Activated CD8-positive, alpha-beta memory T cell treated with anti-CD3 and anti-CD28 coated beads, Interleukin-2, amount 50 U/mL, for 4 hours (primary cell): ENCODE measurements at places on chromosomes 4 and X.

- DNase-seq = no peak
Measured at GRCh38 chr4:79650217-79650616, 242.2 kb upstream of the GK2 start.

GRCh38 chr4:39770471-39770870, 72.5 kb downstream of the UBE2K start:
- no peak for DNase-seq

DNA sequence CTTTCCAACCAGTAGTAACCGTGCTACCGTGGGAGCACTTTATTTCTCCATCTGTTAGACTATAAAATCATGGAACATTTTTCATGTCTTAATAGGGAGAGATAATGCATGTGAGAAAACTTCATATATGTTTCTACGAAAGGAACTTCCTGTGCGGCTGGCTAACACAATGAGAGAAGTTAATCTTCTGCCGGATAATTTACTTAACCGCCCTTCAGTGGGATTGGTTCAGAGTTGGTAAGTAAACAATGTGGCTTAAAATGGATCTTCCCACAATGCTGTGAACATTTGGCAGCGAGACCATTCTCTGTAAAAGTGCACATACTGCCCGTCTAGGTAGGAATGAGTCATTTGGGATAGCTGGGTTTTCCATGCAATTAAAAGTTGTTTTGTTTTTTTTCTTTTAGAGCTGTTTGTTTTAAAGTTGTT, 29.6 kb downstream of the PDK3 start:
- DNase-seq = no peak

- no peak for DNase-seq
Measured at GRCh38 chr4:133920236-133920635, 281.4 kb downstream of the PABPC4L start.

GRCh38 chr4:18803781-18804180, 782.2 kb upstream of the LCORL start:
- DNase-seq = no peak

DNA sequence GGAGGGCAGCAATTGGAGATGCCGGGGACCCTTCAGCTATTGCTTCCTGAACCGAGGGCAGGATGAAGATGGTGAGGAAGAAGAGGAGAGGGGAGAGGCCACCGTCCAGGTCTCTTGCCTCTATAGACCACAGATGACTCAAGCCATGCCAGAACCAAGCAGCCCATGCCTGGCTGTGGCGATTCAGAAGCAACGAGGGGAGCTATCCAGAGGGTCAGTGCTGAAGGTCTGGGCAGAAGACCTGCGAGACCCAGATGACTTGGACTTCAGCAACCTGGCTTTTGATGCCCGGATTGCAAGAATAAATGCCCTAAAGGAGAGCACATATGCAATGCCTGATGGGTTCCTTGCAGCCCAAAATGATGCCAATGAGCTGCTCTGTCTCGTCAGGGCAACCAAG, 70.2 kb upstream of the PRPS2 start:
- no peak for DNase-seq

DNA sequence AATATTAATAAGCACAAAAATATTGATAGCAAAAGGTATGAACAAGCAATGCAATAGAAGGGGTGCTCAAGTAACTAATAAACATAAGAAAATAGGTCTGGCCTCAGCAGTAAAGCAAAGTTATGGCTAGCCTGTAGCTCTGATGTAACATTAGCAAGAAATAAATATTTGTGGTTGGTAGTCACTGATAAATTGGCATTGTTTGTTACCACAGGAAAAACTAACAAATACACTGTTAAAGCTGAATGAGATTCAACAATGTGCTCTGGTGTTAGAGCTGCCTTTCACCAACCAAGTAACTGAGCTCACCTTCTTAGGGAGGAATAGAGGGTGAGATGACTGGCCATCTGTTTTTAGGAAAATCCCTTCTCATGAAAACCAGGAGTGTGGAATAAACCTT, 71.4 kb downstream of the AREG start:
- no peak for DNase-seq

DNA sequence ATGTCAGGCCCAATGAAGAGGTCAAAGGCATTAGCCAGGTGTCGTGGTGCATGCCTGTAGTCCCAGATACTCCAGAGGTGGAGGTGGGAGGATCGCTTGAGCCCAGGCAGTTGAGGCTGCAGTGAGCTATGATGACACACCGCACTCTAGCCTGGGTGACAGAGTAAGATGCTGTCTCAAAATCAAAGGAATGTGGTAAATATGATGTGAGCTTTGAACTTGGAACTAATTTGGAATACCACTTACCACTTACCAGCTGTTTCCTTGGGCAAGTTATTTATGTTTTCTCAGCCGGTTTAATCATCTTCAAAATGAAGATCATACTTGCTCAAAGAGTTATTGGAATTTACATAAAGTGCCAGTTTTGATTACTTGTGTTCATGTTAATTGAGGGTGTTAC, 23.8 kb upstream of the SEPSECS start:
- DNase-seq = no peak

GRCh38 chr4:5998333-5998936, 19.8 kb downstream of the C4orf50 start:
- DNase-seq = peak; percentile 31

- peak; percentile 50 for DNase-seq
Measured at GRCh38 chrX:72094894-72095293, 36.8 kb downstream of the RTL5 start.

DNA sequence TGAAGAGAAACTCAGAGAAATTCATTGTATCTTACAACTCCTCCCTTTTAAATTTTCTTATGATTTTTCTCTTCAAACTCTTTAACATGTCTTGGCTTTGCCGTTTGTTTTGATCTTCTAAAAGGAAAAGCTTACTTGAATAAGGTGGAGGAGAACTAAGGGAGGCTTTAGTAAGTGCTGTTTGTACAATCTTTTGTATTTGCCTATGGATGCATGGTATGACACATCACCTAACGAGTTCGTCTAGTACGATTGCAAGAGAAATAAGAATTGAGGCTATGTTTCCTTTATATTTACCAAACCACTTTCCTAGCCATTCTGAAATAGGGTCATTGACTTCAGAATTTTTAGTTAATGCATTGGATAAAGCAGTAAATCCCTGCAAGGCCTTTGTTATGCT, 8.4 kb upstream of the BST1 start:
- no peak for DNase-seq

GRCh38 chr4:30268370-30268769, 451.8 kb upstream of the PCDH7 start:
- no peak for DNase-seq

DNA sequence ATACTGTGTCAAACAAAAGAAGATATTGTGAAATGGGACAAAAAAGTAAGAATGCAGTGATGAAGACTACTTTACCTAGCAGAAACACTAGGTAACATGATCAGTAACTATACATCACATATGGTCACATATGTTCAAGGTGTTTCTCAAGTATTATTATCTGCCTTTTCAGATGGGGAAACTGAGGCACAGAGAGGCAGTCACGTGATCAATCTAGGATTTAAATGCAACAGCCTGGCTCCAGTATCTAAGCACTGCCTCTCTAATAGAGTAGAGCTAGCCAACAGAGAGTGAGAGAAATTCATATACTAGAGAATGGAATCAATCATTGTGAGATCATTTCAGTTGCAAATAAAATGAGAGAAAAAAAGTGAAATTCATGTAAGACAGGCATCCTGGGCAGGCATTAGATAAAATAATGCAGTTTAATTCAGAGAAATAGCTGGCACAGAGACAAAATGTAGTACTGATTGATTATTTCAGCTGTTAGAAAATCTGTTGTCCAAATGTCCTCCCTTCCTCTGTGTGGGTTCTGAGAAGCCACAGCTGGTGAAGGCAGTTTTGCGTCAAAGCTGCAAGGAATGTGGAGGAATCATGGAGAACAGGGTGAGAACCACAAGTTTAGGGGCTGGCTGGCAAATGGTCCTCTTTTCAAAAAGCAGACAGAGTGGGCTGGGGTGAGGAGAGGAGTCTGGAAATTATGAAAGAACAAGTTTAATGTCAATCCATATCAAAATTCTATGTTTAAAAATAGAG, 26.0 kb downstream of the SMIM43 start:
- DNase-seq = no peak

GRCh38 chr4:146927695-146928094, 18.0 kb downstream of the TTC29 start:
- no peak for DNase-seq

DNA sequence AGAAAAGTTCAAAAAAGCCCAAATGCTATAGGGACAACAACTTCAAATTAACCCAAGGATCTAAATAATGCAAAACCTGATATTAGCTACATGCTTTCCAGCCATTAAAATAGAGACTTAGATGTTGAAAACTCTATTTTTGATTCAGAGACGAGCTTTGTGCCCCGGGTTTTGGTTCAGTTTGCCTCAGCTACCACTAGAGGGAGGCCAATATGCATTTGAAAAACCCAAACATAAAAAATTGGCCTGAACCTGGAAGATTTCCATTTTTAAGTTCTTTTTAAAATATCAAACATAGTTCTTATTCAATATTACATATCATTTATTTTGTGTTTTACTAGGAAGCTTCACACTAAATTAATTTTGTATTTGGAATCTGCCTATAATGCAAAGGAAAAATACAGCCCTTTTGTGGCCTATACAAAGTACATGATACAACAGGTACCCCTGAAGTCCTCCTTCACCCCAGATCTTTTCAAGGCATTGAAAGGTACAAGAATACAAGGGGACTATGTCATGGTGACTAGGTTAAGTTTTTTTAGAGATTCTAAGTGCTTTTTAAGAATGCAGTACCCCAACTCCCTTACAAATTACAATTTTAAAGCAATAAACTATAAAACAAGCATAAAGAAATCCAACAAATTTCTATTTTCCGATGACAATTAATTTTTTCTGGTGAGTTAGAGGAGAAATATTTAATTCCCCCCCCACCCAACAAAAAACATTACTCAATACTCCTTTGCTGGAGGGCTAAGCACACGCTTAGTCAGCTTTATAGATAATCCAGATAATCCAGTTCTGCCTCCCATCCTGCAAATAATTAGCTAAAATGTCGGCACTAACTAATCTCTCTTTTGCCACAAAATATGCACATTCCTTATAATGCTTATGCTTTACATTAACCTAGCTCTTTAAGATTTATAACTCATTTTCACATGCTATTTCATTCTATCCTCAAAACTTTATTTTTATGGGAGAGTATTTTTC, 97.7 kb upstream of the PTPN13 start:
- DNase-seq = no peak

DNA sequence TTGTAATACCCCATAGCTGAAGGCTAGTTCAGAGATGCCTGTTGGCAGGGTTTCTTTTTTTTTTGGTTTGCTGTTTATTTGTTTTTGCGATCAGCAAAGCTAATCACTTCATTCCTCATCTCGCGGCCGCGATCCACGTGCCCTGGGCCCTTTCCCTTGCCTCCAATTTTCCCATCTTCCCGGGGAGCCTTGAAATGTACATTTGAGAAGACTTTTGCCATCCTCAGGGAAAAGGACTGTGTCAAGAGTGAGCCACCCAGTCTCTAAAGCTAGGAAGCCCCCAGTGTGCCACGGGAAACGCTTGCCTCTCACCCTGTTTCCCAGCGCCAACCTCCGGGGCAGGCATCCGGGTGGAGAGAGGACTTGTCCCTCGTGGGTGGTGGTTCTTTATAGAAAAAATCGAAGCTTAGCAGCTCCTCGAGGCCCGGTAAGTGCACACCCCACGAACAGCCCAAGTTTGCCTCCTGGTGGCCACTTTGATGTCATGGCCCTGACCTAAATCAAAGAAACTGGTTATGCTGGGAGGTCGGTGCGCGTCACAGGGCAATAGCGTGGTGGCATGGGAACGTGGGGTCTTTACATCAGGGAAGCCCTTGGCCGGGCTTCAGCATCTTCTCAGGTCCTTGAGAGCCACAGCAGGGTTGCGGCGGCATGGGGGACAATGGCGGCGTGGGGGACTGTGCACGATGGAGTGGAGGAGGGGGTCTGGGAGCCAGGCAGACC, 42.0 kb downstream of the MAP7D3 start:
- DNase-seq = peak; percentile 39

DNA sequence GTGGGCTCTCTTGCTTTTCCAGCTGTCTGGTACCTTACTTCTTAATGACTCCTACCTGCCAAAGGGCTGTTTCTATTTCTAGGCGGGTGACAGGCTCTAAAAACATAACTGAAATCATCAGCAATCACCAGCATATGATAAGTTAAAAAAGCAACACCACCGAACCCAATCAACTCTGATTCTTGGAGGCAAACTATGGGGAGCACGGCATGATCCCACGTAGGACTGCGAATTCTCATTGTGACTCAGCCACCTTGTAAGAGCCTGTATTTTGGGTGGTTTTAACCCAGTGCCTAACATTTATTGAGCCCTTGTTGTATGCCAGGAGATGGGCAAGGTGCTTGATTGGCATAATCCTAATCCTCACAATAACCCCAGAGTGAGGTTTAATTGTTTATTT, 156.8 kb downstream of the PACRGL start:
- no peak for DNase-seq

GRCh38 chr4:183426507-183426906, 17.9 kb upstream of the CDKN2AIP start:
- DNase-seq = no peak

- DNase-seq = no peak
Measured at GRCh38 chrX:111395149-111395548, 16.8 kb downstream of the DCX start.

DNA sequence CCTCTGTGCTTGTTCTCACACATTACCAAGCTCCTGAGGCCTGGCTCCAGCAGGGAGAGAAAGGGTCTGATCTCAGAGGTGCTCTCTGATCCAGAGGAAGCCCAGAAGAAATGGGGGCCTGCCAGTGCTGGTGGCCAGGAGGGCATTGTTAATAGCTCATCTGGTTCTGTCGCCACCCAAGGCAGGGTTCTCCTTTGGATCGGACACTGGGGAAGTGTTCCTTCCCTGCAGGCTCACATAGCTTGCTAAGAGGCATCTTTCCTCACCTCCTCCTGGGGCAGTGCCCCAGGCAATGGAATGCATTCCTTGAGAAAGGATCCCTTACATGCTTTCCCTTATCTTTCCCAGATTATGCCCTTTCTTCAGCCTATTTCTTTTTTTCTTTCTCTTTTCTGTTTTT, 53.8 kb downstream of the RBM47 start:
- no peak for DNase-seq

DNA sequence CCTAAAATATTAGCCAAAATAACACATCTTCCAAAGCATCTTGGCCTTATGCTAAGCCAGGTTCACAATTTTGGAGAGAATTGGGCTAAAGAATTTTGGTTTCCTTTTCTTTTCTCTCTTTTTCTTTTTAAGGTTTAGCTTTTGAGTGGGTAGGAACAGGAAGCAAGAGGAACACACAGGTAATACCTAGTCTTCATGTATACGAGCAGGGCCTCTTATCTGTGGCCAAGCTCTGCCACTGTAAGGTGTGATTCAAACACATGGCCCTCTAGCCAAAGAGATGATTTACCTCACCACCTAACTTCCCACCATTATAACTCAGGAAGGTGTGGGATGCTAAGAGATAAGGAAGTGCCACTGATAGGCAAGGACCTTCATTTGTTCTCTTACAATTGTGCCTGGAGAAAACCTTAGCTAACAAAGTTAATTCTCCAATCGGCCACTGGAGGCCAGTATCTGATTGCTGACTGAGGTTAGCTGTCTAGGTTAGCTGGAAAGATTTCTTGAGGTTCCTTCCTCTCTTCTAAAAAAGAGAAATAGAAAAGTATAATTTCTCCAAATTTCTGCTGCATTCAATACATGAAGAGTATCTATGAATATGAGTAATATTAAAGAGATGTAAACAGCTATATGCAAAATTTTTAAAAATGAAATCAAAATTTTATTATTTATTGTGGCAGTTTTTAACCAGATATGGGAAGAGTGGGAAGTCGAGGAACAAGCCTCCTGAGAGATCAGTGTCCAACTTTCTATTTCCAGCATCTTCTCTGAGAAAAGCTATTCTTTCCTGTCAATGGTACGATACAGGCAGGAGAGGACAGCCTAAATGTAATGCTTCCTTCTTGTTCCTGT, 30.1 kb upstream of the BBS7 start:
- DNase-seq = peak; percentile 38

GRCh38 chr4:114659386-114660008, 60.9 kb downstream of the UGT8 start:
- peak; percentile 15 for DNase-seq
